ENCODE measurements at places on chromosomes 3 and 15.

GRCh38 chr15:86392874-86393273 is 313.2 kb downstream of the AGBL1 start:
- H3K27ac ChIP-seq: no peak overlapping the region
- no peaks in the 10 kb centered on the region for H3K4me1 ChIP-seq
- H3K36me3 ChIP-seq: no peaks in the 10 kb centered on the region
- no peak overlapping the region for H3K4me3 ChIP-seq
- no peak for DNase-seq

- no peaks in the 10 kb centered on the region for H3K27me3 ChIP-seq
- H3K27ac ChIP-seq: no peak overlapping the region
- peaks cover 17% of the 10 kb centered on the region for H3K4me1 ChIP-seq
- no peaks in the 10 kb centered on the region for H3K36me3 ChIP-seq
Measured at GRCh38 chr3:171614318-171614921, 154.2 kb upstream of the TNIK start.

- no peaks in the 10 kb centered on the region for H3K36me3 ChIP-seq
- DNase-seq: no peak
- H3K27me3 ChIP-seq: no peaks in the 10 kb centered on the region
- H3K4me1 ChIP-seq: peaks cover 7% of the 10 kb centered on the region
- no peak overlapping the region for H3K27ac ChIP-seq
Measured at GRCh38 chr3:101720851-101721840, 3.3 kb upstream of the CEP97 start.

DNA sequence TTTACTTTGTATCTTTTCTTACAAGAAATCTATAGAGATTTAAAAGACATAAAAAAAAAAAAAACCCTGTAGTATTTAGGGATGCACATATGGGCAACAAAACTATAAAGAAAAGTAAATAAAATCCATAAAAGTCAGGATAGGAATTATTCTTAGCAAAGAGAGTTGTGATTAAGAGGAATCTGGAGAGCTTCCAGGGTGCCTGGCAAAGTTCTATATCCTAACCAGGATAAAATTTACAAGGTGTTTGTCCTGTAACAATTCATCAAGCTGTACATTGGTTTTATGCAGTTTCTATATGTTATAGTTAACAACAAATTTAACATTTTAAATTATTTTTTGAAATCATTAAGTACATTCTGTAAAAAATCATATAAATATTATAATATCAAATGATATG is 7.9 kb downstream of the SECISBP2L start:
- DNase-seq: no peak
- no peaks in the 10 kb centered on the region for H3K27me3 ChIP-seq
- no peak overlapping the region for H3K27ac ChIP-seq
- H3K4me3 ChIP-seq: no peak overlapping the region
- no peaks in the 10 kb centered on the region for H3K36me3 ChIP-seq

DNA sequence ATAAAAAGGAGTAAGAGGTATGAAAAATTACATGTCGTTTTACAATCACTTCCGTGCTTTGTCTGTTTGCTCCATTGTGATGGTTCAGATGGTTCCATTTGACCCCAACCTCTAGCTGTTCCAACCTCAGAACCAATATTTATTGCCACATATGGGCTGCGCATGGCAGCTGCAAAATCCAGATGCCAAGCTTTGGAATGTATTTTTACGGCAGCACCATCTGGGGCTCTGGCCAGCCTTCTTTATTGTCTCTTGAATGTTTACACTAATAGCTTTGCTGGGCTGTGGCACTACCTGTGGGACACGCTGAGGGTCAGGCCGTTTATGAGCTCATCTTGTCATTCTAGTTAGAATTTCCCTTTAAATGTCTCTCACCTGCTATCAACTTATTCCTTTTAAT is 219.8 kb downstream of the ROBO2 start:
- no peak overlapping the region for H3K4me3 ChIP-seq
- DNase-seq: no peak
- no peaks in the 10 kb centered on the region for H3K4me1 ChIP-seq
- no peaks in the 10 kb centered on the region for H3K36me3 ChIP-seq
- no peak overlapping the region for H3K27ac ChIP-seq

GRCh38 chr3:127652246-127652995 is 20.3 kb upstream of the ABTB1 start:
- no peak overlapping the region for H3K4me3 ChIP-seq
- peak; percentile 56 for DNase-seq
- no peaks in the 10 kb centered on the region for H3K4me1 ChIP-seq
- no peaks in the 10 kb centered on the region for H3K36me3 ChIP-seq
- H3K27ac ChIP-seq: no peak overlapping the region

- peak; percentile 84 for DNase-seq
- H3K36me3 ChIP-seq: no peaks in the 10 kb centered on the region
- H3K4me1 ChIP-seq: peaks cover 14% of the 10 kb centered on the region
- H3K27ac ChIP-seq: peak overlapping the region; percentile 33
- H3K27me3 ChIP-seq: no peaks in the 10 kb centered on the region
Measured at GRCh38 chr3:186241910-186242821, 119.9 kb downstream of the DGKG start.

DNA sequence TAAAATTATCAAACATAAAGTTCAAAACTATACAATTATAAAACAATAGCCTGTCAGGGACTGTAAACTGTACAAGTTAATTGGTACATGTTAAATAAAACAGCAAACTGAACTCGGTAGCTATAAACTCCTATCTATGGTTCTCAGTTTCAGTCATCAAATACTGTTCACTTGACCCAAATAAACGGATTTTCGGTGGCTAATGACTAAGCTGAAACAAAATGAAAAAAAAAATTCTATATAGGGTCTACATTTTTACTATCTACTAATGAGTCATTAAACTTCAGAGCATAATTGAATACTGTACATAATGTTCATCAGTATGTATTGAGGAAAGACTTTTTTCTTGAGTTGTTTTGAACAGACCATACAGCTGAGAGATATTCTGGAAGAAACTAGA is 6.6 kb downstream of the PROK2 start:
- DNase-seq: no peak
- H3K36me3 ChIP-seq: no peaks in the 10 kb centered on the region
- no peak overlapping the region for H3K27ac ChIP-seq
- H3K4me3 ChIP-seq: no peak overlapping the region
- peaks cover 7% of the 10 kb centered on the region for H3K27me3 ChIP-seq

- H3K36me3 ChIP-seq: no peaks in the 10 kb centered on the region
- DNase-seq: no peak
- peaks cover 4% of the 10 kb centered on the region for H3K4me1 ChIP-seq
- H3K4me3 ChIP-seq: no peak overlapping the region
Measured at GRCh38 chr15:62625429-62626033, 417.0 kb upstream of the TPM1 start.

GRCh38 chr15:70783610-70784022 is 20.3 kb upstream of the UACA start:
- H3K4me3 ChIP-seq: no peak overlapping the region
- no peak for DNase-seq
- no peaks in the 10 kb centered on the region for H3K27me3 ChIP-seq
- H3K36me3 ChIP-seq: no peaks in the 10 kb centered on the region
- no peak overlapping the region for H3K27ac ChIP-seq

DNA sequence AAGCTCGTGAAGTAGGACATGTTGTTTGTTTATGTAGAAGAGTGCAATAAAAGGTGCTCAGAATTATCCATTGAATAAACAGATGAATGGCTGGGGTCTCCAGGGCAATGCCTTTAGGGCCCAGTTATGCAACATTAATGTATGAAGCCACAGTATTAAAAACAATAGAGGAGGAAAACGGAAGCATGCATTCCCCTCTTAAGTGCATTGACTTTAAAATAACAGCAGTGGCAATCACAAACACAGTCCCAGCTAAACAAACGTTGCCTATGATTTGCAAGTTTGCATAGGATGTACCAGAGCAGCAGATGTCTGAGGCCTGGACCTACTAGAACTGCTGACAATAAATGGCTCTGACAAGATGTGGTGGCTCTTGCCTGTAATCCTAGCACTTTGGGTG is 60.6 kb upstream of the GCNT3 start:
- no peak for DNase-seq
- H3K27ac ChIP-seq: no peak overlapping the region
- no peaks in the 10 kb centered on the region for H3K36me3 ChIP-seq
- no peaks in the 10 kb centered on the region for H3K27me3 ChIP-seq
- no peaks in the 10 kb centered on the region for H3K4me1 ChIP-seq
- H3K4me3 ChIP-seq: no peak overlapping the region

- H3K36me3 ChIP-seq: peaks cover 4% of the 10 kb centered on the region
- H3K4me1 ChIP-seq: no peaks in the 10 kb centered on the region
- no peak overlapping the region for H3K4me3 ChIP-seq
- no peak overlapping the region for H3K27ac ChIP-seq
Measured at GRCh38 chr3:57275393-57275792, 17.1 kb downstream of the ASB14 start.

DNA sequence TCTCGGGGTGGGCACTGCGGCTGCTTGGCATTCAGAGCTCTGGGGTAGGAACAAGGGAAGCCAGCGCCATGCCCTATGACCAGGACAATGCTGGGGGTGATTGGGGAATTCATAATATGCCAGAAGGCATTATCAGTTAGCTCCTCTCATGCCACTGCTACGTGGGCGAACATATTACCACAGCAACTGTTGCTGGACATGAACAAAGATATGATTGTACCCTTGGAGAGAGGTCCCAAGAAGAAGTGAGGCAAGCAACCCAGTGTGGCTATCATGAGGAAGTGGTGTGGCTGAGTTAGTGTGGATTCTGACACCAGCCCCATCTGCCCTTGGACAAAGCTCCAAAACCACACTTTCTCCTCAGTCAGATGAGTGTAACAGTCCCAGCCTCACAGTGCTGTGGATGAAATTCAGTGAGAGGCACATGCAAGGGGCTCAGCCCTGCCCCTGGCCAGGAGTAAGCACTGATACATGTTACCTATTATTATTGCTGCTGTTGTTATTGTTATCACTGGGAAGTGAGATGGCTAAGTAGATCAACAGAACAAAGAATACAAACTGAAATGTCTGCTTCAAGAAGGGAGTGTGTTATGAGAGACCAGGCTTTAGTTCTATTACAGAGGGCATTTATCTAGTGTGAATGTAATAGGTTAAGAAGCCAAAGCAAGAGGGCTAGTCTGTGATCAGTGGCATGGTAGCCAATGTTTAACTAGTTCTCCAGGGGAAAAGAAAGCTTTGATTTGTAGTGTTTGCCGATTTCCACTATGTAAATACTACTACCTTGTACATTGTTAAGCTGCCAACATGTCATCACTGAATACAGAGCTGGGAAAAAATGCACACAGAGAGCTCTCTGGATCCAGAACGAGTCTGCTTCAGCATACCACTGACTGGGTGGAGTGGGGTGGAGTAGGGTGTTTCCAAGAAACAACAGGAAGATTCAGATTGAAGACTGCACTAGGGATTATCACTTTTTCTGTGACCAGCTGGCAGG is 222.3 kb upstream of the EIF1B start:
- H3K27me3 ChIP-seq: no peaks in the 10 kb centered on the region
- DNase-seq: peak; percentile 26
- H3K4me1 ChIP-seq: peaks cover 32% of the 10 kb centered on the region
- H3K36me3 ChIP-seq: no peaks in the 10 kb centered on the region
- H3K27ac ChIP-seq: peak overlapping the region; percentile 62
- H3K4me3 ChIP-seq: no peak overlapping the region

Data from body of pancreas (tissue), 4 donors.